T-helper 2 cell treated with Interferon-gamma antibody and Interleukin-4, amounts not matched to agents 5 μg/mL and 100 μg/mL, for 36 hours (primary cell): ENCODE measurements at places on chromosomes 2 and 18.

DNA sequence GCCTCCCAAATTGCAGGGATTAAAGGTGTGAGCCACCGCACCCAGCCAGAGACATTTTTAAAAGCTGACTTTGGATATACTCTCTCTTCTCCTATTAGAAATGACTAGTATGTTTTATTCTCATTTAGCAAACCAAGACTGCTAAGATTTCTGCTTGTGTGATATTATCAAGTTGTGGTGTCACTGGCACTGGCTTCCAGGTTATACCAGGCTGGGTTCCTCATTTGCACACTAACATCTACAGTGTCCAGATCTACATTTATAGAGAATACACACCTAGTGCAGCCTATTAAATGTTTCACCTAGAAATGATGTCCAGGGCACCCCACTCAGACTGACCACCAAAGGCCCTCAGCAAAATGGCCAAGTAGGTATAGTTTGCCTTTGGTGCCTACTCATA lies 265.3 kb upstream of the STON1 start:
- DNase-seq, result no peak
- peaks cover 26% of the 10 kb centered on the region for H3K27me3 ChIP-seq
- no peaks in the 10 kb centered on the region for H3K36me3 ChIP-seq
- no peak overlapping the region for H3K27ac ChIP-seq

DNA sequence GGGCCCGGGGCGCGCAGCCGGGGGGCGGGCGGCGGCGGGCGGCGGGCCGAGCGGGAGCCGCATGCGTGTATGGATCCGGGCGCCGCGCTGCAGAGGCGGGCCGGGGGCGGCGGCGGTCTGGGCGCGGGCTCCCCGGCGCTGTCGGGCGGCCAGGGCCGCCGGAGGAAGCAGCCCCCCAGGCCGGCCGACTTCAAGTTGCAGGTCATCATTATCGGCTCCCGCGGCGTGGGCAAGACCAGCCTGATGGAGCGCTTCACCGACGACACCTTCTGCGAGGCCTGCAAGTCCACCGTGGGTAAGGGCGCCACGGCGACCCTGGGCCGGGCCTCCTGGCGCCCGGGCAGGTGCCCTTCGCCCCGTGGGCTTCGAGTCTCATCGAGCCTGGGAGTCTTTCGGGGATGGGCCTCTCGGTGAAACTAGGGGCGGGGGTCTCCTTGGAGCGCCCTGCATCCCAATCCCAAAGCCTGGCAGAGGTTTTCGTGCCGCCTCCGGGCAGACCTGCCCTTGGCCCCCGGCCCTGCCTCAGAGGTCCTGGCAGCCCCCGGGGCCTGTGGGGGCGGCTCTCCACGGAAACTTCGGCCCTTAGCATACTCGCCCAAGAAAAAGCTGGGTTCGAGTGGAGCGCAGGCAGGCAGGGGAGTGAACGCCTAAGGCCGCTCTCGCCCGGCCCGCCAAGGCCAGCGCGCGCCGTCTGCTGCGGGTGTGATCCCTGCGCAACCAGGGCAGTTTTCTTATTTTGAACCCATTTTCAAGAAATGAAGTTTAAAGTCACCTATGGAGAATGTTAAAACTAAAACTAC lies 622 bp downstream of the RAB12 start:
- peak overlapping the region; percentile 90 for H3K4me3 ChIP-seq
- peaks cover 39% of the 10 kb centered on the region for H3K4me1 ChIP-seq
- peak; percentile 13 for DNase-seq
- peaks cover 25% of the 10 kb centered on the region for H3K27me3 ChIP-seq
- H3K36me3 ChIP-seq, result peaks cover 16% of the 10 kb centered on the region

GRCh38 chr2:176178757-176179295 lies 9.6 kb upstream of the HOXD1 start:
- H3K27ac ChIP-seq, result no peak overlapping the region
- no peak for DNase-seq
- no peaks in the 10 kb centered on the region for H3K36me3 ChIP-seq
- H3K27me3 ChIP-seq, result peaks cover 84% of the 10 kb centered on the region
- peaks cover 8% of the 10 kb centered on the region for H3K4me1 ChIP-seq

GRCh38 chr2:199972088-199972626 lies 16.8 kb downstream of the MAIP1 start:
- no peak for DNase-seq
- H3K4me3 ChIP-seq, result no peak overlapping the region
- H3K27me3 ChIP-seq, result no peaks in the 10 kb centered on the region
- peaks cover 1% of the 10 kb centered on the region for H3K4me1 ChIP-seq
- peaks cover 5% of the 10 kb centered on the region for H3K36me3 ChIP-seq
- H3K27ac ChIP-seq, result no peak overlapping the region

- H3K27ac ChIP-seq, result no peak overlapping the region
- no peak overlapping the region for H3K4me3 ChIP-seq
- DNase-seq, result no peak
- no peaks in the 10 kb centered on the region for H3K27me3 ChIP-seq
- H3K4me1 ChIP-seq, result no peaks in the 10 kb centered on the region
Observed at GRCh38 chr2:99939135-99939534, 203.3 kb downstream of the AFF3 start.

- no peak overlapping the region for H3K27ac ChIP-seq
- peaks cover 15% of the 10 kb centered on the region for H3K4me1 ChIP-seq
- no peaks in the 10 kb centered on the region for H3K27me3 ChIP-seq
- no peak overlapping the region for H3K4me3 ChIP-seq
Observed at GRCh38 chr2:12739721-12740254, 23.1 kb downstream of the TRIB2 start.

- H3K36me3 ChIP-seq, result no peaks in the 10 kb centered on the region
- no peak overlapping the region for H3K4me3 ChIP-seq
- peaks cover 2% of the 10 kb centered on the region for H3K27me3 ChIP-seq
Observed at GRCh38 chr2:223083402-223084070, 31.5 kb downstream of the KCNE4 start.

DNA sequence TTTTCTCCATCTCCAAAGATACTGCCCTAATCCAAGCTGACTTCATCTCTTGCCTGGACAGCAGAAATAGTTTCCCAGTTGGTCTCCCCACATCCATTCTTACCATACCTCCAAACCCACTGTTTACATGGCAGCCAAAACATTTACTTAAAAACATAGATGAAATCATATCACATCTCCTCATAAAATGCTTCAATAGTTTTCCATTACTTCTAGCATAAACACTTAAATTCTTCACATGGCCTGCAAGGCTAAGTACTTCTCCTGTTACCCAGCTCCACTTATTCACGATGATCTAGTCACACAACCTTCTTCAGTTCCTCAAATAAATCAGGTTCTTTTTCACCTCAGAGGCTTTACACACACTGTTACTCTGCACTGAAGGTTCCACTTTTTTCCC lies 185.8 kb upstream of the ACVR2A start:
- DNase-seq, result no peak
- H3K27ac ChIP-seq, result no peak overlapping the region
- H3K4me3 ChIP-seq, result no peak overlapping the region
- no peaks in the 10 kb centered on the region for H3K27me3 ChIP-seq
- peaks cover 31% of the 10 kb centered on the region for H3K4me1 ChIP-seq
- peaks cover 8% of the 10 kb centered on the region for H3K36me3 ChIP-seq

DNA sequence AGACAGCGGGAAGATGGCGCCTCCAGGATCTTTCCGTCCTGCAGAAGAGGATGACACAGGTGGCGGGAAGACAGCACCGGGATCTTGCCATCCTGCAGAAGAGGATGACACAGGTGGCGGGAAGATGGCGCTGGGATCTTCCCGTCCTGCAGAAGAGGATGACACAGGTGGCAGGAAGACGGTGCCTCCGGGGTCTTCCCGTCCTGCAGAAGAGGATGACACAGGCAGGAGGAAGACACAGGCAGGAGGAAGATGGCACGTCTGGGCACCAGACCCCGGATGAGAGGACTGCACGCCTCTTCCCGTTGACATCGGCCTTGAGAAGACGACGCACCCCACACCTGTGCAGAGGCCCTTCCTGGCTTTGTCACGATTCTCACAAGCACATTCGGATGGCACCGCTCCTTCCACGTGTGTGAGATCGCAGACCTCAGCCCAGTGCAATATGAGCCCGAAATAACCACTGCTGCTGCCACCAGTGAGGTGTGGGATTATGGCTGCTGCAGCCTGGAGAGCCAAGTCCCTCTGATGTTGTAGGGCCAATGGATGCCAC lies 79.4 kb upstream of the SNTG2 start:
- H3K27me3 ChIP-seq, result no peaks in the 10 kb centered on the region
- H3K27ac ChIP-seq, result no peak overlapping the region
- DNase-seq, result no peak
- no peaks in the 10 kb centered on the region for H3K4me1 ChIP-seq
- no peaks in the 10 kb centered on the region for H3K36me3 ChIP-seq

DNA sequence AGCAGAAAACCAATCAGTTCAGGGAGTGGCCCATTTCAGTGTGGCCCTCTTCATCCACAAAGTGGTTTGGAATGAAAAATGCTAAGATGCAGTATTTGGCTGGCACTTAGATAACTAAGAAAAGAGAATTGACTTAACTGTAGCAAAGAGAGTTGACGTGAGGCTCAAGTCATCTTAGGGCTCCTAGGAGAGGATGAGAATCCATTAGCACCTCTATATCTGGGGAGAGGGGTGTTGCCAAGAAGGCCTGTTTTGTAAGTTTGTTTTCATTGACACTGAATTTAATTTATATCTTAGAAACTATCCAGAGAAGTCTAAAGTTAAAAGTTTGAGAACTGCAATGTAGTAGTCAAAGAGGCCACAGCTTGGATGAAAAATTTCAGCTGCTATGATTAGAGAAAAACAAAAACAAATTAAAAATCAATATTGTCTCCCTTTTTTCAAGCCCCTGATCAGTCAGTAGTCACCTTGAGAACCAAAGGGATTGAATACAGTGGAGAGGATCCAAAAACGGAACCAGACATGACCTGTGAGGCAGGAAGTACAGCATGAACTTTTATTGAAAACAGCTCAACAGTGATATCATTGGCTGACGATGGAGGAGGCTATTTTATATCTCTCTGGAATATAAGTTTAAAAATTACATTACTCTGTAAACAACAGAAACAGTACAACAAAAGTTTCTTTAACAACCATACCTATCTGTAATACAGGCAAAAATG lies 52.7 kb downstream of the PHLPP1 start:
- DNase-seq, result no peak
- H3K27ac ChIP-seq, result no peak overlapping the region
- no peaks in the 10 kb centered on the region for H3K27me3 ChIP-seq
- H3K4me1 ChIP-seq, result peaks cover 31% of the 10 kb centered on the region
- H3K36me3 ChIP-seq, result peaks cover 1% of the 10 kb centered on the region

GRCh38 chr2:39121523-39122063 lies 742 bp upstream of the SOS1 start:
- H3K27me3 ChIP-seq, result no peaks in the 10 kb centered on the region
- H3K4me3 ChIP-seq, result peak overlapping the region; percentile 89
- DNase-seq, result no peak
- peaks cover 47% of the 10 kb centered on the region for H3K36me3 ChIP-seq

- DNase-seq, result no peak
- no peak overlapping the region for H3K27ac ChIP-seq
- no peaks in the 10 kb centered on the region for H3K4me1 ChIP-seq
- H3K27me3 ChIP-seq, result no peaks in the 10 kb centered on the region
- no peaks in the 10 kb centered on the region for H3K36me3 ChIP-seq
- no peak overlapping the region for H3K4me3 ChIP-seq
Observed at GRCh38 chr2:20612925-20613916, 37.7 kb downstream of the HS1BP3 start.

GRCh38 chr2:84938194-84938879 lies 32.6 kb upstream of the KCMF1 start:
- peaks cover 55% of the 10 kb centered on the region for H3K4me1 ChIP-seq
- H3K27ac ChIP-seq, result peak overlapping the region; percentile 96
- peak; percentile 70 for DNase-seq
- H3K27me3 ChIP-seq, result no peaks in the 10 kb centered on the region

DNA sequence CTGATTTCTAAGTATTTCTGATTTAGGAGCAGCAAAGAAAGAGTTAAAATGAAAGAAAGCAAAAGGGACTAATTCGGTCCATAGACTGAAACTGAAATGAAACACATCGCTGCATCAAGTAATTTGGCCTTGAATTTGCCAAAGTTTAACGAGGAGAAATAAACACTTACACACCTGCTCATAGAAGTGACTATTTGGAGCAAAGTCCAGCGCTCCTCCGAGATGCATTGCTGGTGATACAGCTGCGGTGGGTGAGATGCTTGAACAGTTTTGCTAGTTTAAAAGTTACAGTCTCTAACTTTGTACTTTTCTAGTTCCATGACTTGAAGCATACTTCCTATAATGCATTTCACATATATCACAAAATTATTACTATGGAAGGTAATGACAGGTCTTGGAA lies 18.3 kb downstream of the GALR1 start:
- H3K4me1 ChIP-seq, result no peaks in the 10 kb centered on the region
- H3K27me3 ChIP-seq, result peaks cover 13% of the 10 kb centered on the region
- H3K36me3 ChIP-seq, result no peaks in the 10 kb centered on the region

- H3K36me3 ChIP-seq, result no peaks in the 10 kb centered on the region
- peaks cover 4% of the 10 kb centered on the region for H3K4me1 ChIP-seq
- H3K27ac ChIP-seq, result no peak overlapping the region
- no peak for DNase-seq
- H3K4me3 ChIP-seq, result no peak overlapping the region
- H3K27me3 ChIP-seq, result peaks cover 26% of the 10 kb centered on the region
Observed at GRCh38 chr2:110800611-110801402, 68.4 kb downstream of the ACOXL start.

DNA sequence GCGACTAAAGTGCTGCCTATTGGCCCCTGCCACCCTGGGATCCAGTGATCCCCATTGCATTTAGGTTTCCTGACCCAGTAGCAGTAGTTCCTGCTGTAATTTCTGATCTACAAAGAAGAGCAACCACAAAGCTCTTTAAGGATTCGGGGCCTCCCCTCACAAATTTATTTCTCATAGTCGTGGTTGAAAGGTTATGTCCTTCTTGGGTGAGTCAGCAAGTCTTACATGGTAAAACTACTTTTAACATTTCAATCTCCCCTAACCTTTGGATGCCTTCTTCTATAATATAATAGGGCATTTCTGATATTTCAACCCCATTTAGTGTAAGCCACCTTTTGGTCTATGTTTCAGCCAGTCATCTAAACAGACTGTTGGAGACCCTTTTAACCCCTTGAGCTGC lies 14.9 kb downstream of the PIKFYVE start:
- no peak overlapping the region for H3K27ac ChIP-seq
- DNase-seq, result no peak
- no peak overlapping the region for H3K4me3 ChIP-seq
- no peaks in the 10 kb centered on the region for H3K27me3 ChIP-seq
- H3K36me3 ChIP-seq, result peaks cover 78% of the 10 kb centered on the region
- peaks cover 19% of the 10 kb centered on the region for H3K4me1 ChIP-seq
